ENCODE measurements at places on chromosomes 4 and X. TPM values are rescaled to one million over a fixed set of nuclear protein-coding genes. Genes with fewer than 3 reads are reported as not detected.

Gene EXOC1L
- not detected for total RNA-seq

Gene DDX53
- total RNA-seq: under 0.01 TPM

Gene TMSB15A
- total RNA-seq: 1.7 TPM

Gene RBMXL3
- total RNA-seq: not detected

Gene XAGE2
- not detected for total RNA-seq

Gene FDCSP
- total RNA-seq: not detected

Gene NHS
- 2.6 TPM for total RNA-seq

Gene KIT
- 5.5 TPM for total RNA-seq

Gene BMPR1B
- 2.3 TPM for total RNA-seq

Gene PNCK
- 0.32 TPM for total RNA-seq

Gene ADRA2C
- total RNA-seq: 2.2 TPM

Gene KLHL4
- total RNA-seq: 0.97 TPM

Gene MAGEE1
- total RNA-seq: 0.64 TPM

Gene TENM3
- 26.4 TPM for total RNA-seq

Gene NHSL2
- 9.7 TPM for total RNA-seq

Gene MAGEC3
- total RNA-seq: not detected

Gene CXXC4
- total RNA-seq: 0.32 TPM

Gene CLGN
- 1.6 TPM for total RNA-seq

Gene CLCN5
- 12.5 TPM for total RNA-seq

Gene SSX2B
- 0.32 TPM for total RNA-seq

Gene CXorf49
- not detected for total RNA-seq

Gene HGFAC
- not detected for total RNA-seq

Gene NCAPG
- 32.8 TPM for total RNA-seq

Gene RGN
- total RNA-seq: 3.5 TPM

Gene MFAP3L
- total RNA-seq: 0.86 TPM

Gene SGMS2
- 135 TPM for total RNA-seq

Gene IQCM
- not detected for total RNA-seq

All from fibroblast of villous mesenchyme (primary cell).